ENCODE measurements at places on chromosomes 6 and 20.

DNA sequence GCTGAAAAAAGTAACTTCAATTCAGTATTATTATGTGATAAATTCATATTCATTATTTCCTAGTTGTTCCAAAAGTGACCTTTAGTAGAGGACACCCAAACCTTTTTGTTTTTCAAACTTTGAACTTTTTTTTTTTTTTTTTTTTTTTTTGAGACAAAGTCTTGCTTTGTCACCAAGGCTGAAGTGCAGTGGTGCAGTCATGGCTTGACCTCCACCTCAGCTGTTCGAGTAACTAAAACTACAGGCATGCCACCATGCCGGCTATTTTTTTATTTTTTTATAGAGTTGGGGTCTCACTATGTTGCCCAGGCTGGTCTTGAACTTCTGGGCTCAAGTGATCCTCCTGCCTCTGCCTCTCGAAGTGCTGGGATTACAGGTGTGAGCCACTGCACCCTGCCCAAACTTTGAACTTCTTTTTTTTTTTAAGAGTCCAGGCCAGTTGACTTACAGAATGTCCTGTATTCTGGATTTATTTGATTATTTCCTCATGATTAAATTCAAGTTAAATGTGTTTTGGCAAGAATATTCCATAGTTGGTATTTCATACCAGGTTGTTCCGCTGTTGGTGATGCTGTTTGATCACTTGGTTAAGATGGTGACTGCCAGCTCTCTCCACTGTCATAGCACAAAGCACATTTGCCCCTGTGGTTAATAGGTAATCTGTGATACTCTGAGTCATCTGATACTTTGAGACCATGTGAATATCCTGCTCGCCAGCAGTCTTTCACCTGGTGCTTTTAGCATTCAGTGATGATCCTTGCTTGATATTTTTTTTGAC is 48.0 kb downstream of the VAPB start:
- DNase-seq, result no peak

- no peak for DNase-seq
These were observed at the start of gene AGER for GRCh38 chr6:32184084-32184640. Gene AGER (minus strand): TSS chr6:32184253. CDS start chr6:32184222, 31 bp downstream.

GRCh38 chr6:121670511-121670910 is 235.1 kb downstream of the GJA1 start:
- no peak for DNase-seq

DNA sequence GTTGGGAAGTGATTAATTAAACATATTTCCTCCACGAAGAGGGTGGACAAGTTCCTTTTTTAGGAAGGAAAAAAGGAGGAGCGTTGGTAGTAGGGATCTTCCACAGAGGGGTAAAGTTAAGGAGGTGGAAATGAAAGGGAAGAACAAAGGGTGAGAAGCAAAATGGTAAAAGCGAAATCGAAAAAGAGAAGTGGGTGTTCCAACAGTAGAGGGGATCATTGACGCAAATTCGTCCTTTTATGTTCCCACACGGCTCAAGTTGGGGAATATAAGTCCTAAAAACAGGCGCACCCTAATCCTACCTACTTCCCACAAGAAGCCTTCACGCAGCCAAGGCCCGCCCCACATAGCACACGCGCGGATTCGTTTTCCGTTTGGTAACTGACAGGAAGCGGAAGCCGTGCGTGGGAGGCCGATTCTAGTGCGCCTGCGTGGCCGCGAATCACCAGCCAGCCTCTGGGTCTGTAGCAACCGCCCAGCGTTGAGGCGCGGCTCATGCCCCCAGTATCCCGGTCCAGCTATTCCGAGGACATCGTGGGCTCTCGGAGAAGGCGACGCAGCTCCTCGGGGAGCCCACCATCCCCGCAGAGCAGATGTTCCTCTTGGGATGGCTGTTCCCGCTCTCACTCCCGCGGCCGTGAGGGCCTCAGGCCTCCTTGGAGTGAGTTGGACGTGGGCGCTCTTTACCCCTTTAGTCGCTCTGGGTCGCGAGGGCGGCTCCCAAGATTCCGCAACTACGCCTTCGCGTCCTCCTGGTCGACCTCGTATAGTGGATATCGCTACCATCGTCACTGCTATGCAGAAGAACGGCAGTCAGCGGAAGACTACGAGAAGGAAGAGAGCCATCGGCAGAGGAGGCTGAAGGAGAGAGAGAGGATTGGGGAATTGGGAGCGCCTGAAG is at the start of gene NKAPL:
NKAPL (plus strand) TSS at position 421 of the 901 bp plus-strand sequence; CDS start at position 496, 75 bp downstream.
- DNase-seq, result peak; percentile 35

GRCh38 chr20:44711237-44711636 is 3.9 kb upstream of the CCN5 start:
- no peak for DNase-seq

DNA sequence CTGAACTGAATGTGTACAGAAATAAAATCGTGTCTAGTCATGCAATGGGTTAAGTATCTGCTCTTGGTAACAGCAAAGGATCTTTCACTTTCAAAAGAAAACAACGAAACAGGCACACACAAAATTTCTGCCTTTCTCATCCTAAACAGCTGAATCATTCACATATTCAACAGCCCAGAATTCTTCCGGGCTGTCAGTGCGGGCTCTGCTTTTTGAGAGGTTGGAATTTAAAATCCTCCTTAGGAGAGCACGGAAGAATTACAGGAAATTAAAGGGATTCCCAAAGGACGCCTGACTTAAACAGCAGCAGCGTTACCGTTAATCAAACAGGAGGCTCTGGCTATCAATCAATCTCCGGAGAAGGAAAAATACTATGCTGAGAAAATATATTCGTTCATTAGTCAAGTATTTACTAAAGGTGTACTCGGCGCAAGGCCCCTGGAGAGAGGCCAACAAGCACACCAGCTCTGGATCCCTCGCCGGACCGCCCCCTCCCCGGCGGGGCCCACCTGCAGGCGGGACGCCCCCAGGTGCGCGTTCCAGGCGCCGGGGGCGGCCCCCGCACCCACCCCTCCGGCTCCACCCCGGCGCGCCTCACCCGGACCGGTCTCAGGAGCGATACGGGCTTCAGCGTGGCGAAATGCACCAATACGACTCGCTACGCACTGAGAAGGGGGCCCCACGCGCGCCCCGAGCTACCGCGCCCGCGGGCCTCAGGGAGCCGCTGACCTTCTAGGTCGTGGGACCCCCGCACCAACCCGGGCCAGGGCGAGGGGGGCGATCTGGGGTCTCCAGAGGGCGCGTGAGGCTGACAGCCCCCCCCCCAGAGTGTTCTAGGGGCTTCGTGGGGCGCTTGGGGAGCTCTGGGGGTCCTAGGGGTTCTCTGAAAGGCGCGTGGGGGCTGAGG is 1.0 kb downstream of the NAPB start:
- DNase-seq, result peak; percentile 51

DNA sequence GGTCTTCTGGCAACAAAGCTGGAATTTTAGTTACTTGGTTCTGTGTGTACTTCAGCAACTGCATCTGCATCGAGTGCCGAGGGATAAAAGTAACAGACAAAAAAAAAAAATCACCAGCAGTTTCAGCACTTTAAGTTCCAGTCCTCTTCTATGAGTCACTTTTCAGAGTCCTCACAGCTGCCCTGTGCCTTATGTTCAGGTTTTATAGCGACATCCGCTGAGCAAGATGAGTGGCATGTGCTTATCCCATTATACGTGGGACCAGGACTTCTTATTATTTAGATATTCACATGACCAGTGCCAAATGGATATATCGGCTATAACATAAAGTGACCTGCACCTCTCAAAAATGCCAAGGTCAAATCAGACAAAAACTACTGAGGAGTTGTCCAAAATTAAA is 242.9 kb downstream of the FOXA2 start:
- DNase-seq, result no peak

Measured in naive B cell (primary cell).